Spinal cord (tissue), 10 donors: ENCODE measurements at places on chromosomes 1 and 21. TPM values are rescaled to one million over a fixed set of nuclear protein-coding genes. Genes with fewer than 3 reads are reported as not detected.

Gene AKIRIN1
- 76.5 TPM for total RNA-seq

Gene GABPB2
- 18.0 TPM for total RNA-seq

Gene HCRTR1
- total RNA-seq = 0.94 TPM

Gene DEPDC1
- total RNA-seq = 8.0 TPM

Gene TEX38
- not detected for total RNA-seq

Gene OR2L13
- total RNA-seq = 2.6 TPM

Gene A3GALT2
- total RNA-seq = not detected

Gene RAP1GAP
- 17.1 TPM for total RNA-seq

Gene CEP85
- 16.1 TPM for total RNA-seq

Gene C1orf226
- 2.9 TPM for total RNA-seq
